Smooth muscle cell of the coronary artery (primary cell): ENCODE measurements at places on chromosomes 11 and 22. TPM values are rescaled to one million over a fixed set of nuclear protein-coding genes. Genes with fewer than 3 reads are reported as not detected.

Gene OR56A1
- not detected in 2 replicates for total RNA-seq

Gene SLC6A5
- not detected in 2 replicates for total RNA-seq

Gene MMP8
- not detected in 2 replicates for total RNA-seq

Gene GGTLC3
- total RNA-seq = not detected in 2 replicates

Gene LINC01488
- total RNA-seq = 0.08 TPM in 1 of 2 replicates, not detected in the other

Gene FAM227A
- 0.75 and 2.2 TPM in 2 replicates for total RNA-seq

Gene ENDOD1
- 26.4 and 58.4 TPM in 2 replicates for total RNA-seq

Gene OR8D1
- not detected in 2 replicates for total RNA-seq

Gene ANO3
- total RNA-seq = 0.23 TPM in 1 of 2 replicates, not detected in the other

Gene C11orf16
- not detected in 2 replicates for total RNA-seq

Gene DKK3
- 129 and 293 TPM in 2 replicates for total RNA-seq

Gene TRABD
- total RNA-seq = 20.2 and 25.0 TPM in 2 replicates

Gene NFAM1
- total RNA-seq = not detected in 2 replicates

Gene TRIM51
- not detected in 2 replicates for total RNA-seq

Gene MAFF
- 17.0 and 21.9 TPM in 2 replicates for total RNA-seq

Gene LDLRAD3
- total RNA-seq = 3.5 and 24.7 TPM in 2 replicates

Gene GVQW3
- total RNA-seq = 1.2 and 1.4 TPM in 2 replicates

Gene COMMD9
- total RNA-seq = 22.1 and 27.2 TPM in 2 replicates

Gene TCN1
- not detected in 2 replicates for total RNA-seq

Gene OR52I1
- not detected in 2 replicates for total RNA-seq

Gene ALDH3B1
- 18.6 and 32.2 TPM in 2 replicates for total RNA-seq

Gene SMIM35
- not detected in 2 replicates for total RNA-seq

Gene SMC1B
- total RNA-seq = under 0.01 TPM in 1 of 2 replicates, not detected in the other

Gene TMEM191B
- 0.60 TPM in 1 of 2 replicates, not detected in the other for total RNA-seq

Gene NLRP14
- 0.08 TPM in 1 of 2 replicates, not detected in the other for total RNA-seq

Gene C11orf97
- total RNA-seq = not detected in 2 replicates

Gene SPTBN2
- 0.94 and 9.2 TPM in 2 replicates for total RNA-seq

Gene CBLIF
- total RNA-seq = not detected in 2 replicates

Gene PKDREJ
- total RNA-seq = under 0.01 TPM in 1 of 2 replicates, not detected in the other

Gene TMEM225
- not detected in 2 replicates for total RNA-seq

Gene HORMAD2
- not detected in 2 replicates for total RNA-seq

Gene UPK3A
- not detected in 2 replicates for total RNA-seq

Gene CARD16
- total RNA-seq = 4.5 and 24.5 TPM in 2 replicates

Gene RPUSD4
- 27.4 and 53.0 TPM in 2 replicates for total RNA-seq
